ENCODE measurements at places on chromosomes 4 and X. TPM values are rescaled to one million over a fixed set of nuclear protein-coding genes. Genes with fewer than 3 reads are reported as not detected.

GRCh38 chr4:2253160-2254084, 8.5 kb downstream of the MXD4 start:
- DNase-seq, result peak; percentile 62

PHKA2 gene
- total RNA-seq, result 19.3 TPM

GRCh38 chr4:23332313-23332712, 557.5 kb downstream of the PPARGC1A start:
- DNase-seq, result no peak

GRCh38 chr4:70463335-70463734, 8.7 kb upstream of the MUC7 start:
- DNase-seq, result no peak

GRCh38 chr4:126560794-126561193, 1072.0 kb upstream of the INTU start:
- no peak for DNase-seq

NDUFA1 gene
- total RNA-seq, result 106 TPM

SSX4B gene
- not detected for total RNA-seq

RBM47 gene
- total RNA-seq, result 7.2 TPM

DNA sequence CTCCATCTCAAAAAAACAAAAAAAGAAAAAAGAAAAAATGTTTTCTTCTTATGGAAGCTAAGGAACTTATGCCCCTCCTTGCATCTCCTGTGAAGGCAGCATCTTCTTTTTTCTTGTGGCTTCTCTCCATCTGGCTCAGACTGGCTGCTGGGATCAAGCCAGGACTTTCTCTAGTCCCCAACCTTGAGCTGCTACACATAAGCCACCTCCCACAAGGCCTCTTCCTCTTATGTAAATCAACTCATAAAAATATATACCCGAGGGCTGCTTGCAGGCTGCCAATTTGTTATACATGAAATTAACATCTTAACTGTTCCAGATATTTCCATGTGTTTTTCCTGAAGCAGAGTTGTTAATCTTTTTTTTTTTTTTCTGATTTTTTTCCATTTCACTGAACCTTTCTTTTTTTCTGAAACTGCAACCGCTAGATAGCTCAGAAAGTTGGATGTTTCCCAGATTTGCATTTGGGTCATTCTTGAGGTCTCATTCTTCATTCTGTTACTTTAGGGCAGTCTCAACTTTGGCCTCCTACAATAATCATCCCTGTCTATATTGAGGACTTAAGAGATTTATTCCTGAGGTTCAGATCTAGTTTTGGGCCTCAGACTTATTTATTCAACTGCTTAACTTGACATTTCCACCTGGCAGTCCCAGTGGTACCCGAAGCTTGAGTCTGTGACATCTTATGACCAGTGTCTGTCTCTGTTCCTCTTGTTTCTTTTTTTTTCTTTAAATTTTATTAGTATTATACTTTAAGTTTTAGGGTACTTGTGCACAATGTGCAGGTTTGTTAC, 10.3 kb downstream of the SNX25 start:
- peak; percentile 93 for DNase-seq

- no peak for DNase-seq
These were observed 133.6 kb upstream of the RASGEF1B start for GRCh38 chr4:81605271-81605670.
